ENCODE measurements at places on chromosomes 16 and 17.
A peak's percentile ranks its signal among the peaks of the same experiment; 100 is the strongest.

DNA sequence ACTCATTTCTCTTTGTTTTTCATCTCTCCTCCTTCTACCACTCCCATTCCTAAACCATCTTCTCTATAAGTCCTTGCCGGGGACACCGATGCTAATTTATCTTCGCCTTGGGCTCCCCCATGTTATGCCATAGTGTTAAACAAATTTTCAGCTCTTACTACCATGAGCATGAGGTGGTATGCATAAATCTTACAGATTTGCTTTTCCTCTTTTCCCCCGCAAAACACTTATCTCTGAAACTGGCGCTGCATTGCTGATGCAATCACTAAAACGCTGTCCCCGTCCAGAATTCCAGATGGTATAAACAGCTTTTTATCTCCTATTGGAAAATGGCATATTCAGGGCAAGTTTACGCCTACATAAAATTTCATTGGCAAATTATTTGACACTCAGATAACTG lies 673.6 kb upstream of the CDH8 start:
- DNase-seq, result no peak

DNA sequence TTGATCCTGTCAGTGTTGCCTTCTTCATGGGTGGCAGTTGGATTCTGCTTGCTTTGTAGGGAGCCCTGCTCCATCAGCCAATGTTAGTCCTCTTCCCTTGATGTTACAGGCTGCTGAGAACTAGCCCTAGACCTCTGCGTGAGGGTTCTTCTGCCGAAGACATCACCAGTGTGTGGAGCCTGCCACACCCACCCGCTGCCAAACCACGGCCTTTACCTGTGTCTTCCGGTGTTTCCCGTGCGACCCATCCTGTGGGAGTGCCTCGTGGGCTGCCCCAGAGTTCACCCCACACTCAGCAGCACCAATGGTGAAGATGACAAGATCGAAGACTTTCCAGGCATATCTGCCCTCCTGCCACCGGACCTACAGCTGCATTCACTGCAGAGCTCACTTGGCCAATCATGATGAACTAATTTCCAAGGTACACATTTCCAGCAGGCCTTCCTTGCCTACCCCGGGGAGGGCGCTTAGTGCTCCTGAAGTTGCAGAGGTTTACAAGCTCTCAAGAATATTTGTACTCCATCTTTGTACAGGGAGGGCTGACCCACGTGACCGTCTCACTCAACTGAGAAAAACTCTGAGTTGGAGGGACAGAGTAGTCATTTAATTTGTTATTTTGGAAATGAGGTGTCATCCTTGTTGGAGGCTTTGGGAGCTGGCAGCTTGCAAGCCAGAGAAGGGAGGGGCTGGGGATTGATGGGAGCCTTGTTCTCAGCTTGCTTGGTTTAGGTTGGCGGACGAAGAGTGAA lies 21.8 kb downstream of the YPEL2 start:
- peak; percentile 7 for DNase-seq

DNA sequence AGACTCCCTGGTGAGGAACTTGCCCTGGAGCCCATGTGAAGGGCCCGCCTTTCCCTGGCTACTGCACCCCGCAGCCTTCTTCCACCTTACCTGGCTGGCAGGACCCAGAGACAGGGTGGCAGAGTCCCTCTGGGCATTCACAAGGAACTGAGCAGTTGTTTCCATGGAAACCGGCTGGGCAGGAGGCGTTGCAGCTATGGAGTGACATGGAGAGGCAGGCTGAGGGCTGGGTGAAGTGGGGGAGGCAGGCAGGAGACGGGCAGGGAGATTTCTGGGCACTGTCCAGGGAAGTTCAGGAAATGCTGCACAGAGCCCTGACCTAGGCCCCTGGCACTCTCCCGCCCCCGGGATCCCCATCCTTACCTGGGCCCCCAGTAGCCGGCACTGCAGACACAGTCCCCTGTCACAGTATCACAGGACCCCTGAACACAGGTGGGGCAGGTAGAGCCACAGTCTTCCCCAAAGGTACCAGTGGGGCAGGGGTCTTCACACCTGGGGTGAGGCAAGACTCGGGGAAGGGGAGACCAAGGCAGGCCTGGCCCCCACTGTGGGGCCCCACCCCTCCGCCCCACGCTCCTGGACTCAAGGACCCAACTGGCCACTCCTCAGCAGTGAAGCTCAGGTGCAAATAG lies 5.9 kb downstream of the SCARF1 start:
- no peak for DNase-seq

DNA sequence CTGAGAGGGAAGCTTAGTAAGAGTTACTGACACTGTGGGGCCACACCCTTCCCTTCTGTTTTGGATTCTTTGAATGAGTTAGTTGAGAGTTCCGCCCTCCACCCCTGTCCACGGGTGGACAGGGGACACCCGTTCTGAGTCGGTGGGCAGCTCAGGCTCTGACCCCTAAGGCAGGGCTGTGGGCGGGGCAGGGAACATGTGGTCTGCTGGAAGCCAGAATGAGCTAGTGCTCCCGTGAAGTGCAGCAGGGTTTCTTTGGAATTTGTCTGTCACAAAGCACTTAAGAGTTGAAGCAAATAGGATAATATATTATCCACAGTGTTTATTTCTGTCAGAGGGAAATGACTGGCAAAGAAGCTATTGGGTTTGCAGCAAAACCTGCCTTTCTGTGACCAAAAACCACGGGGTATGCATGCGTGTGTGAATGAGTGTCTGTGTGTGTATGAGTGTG lies 90.1 kb downstream of the CLEC16A start:
- no peak for DNase-seq

GRCh38 chr16:22710326-22710725 lies 103.6 kb upstream of the HS3ST2 start:
- DNase-seq, result no peak

DNA sequence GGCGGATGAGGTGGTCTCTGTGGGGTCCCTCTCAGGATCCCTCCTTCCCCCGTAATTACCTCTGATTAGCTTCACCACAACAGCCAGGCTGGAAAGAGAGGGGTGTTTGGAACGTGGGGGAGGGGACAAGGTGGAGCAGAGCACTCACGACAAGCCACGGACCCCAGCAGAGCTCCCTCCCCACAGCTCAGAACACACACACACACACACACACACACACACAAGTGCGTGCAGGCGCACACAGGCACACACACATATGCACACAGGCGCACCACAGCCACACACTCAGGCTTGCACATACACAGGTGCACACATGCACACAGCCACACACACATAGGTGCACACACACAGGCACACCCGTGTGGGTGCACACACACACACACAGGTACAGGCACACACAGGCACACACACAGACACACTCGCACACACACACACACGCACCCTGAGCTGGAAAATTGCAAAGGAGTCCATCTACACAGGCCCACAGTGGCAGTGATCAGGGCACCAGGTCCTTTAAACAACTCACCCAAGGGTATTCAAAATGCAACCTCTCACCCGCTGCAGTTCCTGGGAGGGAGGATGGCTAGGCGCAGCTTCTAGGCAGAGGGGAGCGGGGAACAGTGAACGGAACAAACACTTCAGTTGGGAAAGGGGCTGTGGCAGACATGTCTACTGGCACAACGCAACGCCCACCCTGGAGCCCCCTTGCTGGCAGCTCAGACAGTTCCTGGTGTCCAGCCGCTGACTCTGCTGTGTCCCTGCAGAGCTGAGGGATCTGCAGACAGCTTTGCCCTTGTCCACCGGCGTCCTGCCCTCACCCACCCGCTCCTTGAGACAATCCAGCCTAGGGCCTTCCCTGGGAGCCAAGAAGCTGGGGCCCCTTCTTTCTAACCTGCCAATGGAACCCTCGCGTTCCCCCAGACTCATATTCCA lies 59.9 kb upstream of the DLX4 start:
- no peak for DNase-seq

GRCh38 chr17:68942389-68942788 lies 12.8 kb downstream of the ABCA8 start:
- DNase-seq, result no peak
